ENCODE measurements at places on chromosomes 2 and 18.

GRCh38 chr2:20657522-20658235 lies 6.8 kb upstream of the HS1BP3 start:
- no peak for DNase-seq

GRCh38 chr2:23656597-23656973 lies 270.3 kb downstream of the ATAD2B start:
- no peak for DNase-seq

- no peak for DNase-seq
Observed at GRCh38 chr2:229269941-229270340, 1.1 kb downstream of the PID1 start.

DNA sequence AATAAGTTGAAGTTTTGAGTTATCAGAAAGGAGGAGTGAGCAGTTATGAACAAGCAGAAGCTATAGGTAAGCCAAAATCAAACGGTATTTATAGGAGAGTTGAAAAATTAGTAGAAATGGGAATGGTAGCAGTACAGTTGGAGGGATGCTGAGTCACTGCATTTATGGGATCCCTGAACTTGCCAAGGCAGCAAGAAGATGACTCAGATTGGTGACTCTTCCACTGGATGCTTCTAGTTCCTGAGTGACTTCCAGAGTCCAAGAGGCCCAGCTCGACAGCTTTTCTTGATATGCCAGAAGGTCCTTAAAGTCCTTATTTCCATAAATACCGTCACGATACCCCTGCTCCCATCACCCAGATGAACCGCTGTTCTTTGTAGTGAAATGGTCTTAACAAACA lies 31.1 kb upstream of the ACTR3 start:
- DNase-seq = no peak

GRCh38 chr2:111952871-111953452 lies 54.6 kb downstream of the MERTK start:
- DNase-seq = no peak

GRCh38 chr18:44732238-44732563 lies 51.5 kb downstream of the SETBP1 start:
- no peak for DNase-seq

DNA sequence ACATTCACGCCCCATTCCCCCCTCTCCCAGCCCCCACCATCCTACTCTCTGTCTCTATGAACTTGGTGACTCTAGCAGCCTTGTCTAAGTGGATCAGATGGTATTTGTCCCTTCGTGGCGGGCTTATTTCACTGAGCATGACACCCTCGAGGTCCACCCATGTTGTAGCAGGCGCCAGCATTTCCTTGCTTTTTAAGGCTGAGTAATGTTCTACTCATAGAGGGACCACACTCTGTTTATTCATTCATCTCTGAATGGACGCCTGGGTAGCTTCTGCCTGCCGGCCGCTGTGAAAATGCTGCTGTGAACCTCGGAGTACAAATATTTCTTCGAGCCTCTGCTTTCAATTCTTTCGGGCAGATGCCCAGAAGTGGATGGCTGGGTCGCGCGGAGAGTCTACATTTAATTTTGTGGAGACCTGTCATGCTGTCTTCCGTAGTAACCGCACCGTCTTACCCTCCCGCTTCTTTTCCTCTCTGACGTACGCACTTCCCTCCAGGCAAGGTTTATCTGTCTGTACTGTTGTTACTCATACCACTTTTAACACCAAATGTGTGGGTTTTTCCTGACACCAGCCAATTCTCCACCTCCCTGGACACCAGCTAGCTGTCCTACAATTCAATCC lies 5.6 kb downstream of the CROCC2 start:
- no peak for DNase-seq

- DNase-seq = no peak
Observed at GRCh38 chr2:57880446-57880845, 166.2 kb upstream of the VRK2 start.

DNA sequence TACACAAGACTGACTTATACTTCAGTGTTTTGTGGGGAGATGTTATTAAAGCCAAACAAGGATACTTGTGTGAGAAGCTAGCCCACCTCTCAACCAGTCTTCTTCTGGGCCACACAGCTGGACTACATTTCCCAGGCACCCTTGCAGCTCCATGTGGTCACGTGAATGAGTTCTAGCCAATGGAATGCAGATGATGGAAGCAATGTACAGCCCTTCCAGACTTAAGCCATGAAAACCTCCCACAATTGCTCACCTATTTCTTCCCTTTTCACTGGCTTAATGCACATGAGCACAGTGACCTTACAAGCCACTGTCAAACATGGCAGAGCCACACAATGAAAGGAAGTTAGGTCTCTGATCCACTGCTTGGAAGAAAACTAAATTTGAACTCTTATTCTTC lies 20.4 kb upstream of the FEZ2 start:
- peak; percentile 54 for DNase-seq

- no peak for DNase-seq
Observed at GRCh38 chr2:24745825-24746224, 47.4 kb downstream of the PTRHD1 start.

- no peak for DNase-seq
Observed at GRCh38 chr2:64655018-64655664, 1.4 kb upstream of the SERTAD2 start.

GRCh38 chr2:29920130-29920577 lies 1.2 kb downstream of the ALK start:
- peak; percentile 53 for DNase-seq
